ENCODE measurements at places on chromosomes 5 and 9. TPM values are rescaled to one million over a fixed set of nuclear protein-coding genes. Genes with fewer than 3 reads are reported as not detected.

The WHRN gene
- polyA plus RNA-seq = 4.4 TPM

The BICD2 gene
- 33.9 TPM for polyA plus RNA-seq

The PCDHA8 gene
- polyA plus RNA-seq = 0.10 TPM

The OTP gene
- not detected for polyA plus RNA-seq

The CD14 gene
- polyA plus RNA-seq = 28.4 TPM

All from muscle of back (tissue), 13 donors.